Breast epithelium (tissue), 4 donors: ENCODE measurements at places on chromosomes 12 and 14.

GRCh38 chr14:32085845-32086383, 8.8 kb downstream of the ARHGAP5 start:
- no peak for DNase-seq

- no peak for DNase-seq
Measured at GRCh38 chr12:90854136-90854689, 100.8 kb downstream of the CCER1 start.

DNA sequence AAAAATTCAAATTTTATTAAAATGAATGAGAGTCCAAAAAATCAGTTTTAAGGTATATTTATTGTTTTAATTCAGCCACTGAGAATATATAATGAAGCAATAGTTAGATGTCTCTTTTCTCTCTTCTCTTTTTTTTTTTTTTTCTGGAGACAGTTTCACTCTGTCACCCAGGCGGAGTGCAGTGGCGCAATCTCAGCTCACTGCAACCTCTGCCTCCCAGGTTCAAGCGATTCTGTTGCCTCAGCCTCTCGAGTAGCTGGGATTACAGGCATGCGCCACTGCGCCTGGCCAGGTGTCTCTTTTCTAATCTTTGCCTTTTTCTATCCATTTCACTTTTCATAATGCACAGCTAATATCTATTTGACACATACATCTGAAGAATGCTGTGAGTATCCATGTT, 307.1 kb upstream of the RGS6 start:
- no peak for DNase-seq

DNA sequence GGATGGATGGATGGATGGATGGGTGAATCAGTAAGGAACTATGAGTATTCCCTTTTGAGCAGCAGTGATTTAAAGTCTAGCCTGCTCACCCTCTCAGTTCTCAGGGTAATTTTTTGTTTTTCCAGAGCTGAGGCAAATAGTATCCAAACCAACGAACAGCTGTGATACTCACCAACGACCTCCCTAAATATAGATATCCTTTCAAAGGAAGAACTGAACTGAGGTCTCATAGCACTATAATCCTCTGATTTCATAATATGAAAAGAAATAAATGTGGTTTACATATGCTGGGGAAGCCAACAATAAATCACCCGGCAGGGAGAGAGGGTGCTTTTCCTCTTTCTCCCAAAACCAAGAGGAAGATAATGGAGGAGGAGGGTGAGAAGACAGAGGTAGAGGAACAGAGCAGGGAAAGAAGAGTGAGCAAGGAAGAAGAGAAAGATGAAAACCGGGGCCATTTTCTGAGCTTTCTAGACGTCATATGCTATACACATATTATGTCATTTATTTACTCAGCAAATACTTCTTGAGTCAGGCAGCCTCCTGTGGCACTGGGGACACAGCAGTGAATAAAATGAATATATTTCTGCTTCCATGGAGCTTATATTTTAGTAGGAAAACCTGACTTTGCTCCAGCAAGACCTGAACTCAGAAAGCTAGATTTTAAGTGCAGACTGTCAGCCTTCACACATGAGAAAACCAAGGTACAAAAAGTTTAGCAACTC, 710.7 kb upstream of the TBX3 start:
- DNase-seq, result no peak

DNA sequence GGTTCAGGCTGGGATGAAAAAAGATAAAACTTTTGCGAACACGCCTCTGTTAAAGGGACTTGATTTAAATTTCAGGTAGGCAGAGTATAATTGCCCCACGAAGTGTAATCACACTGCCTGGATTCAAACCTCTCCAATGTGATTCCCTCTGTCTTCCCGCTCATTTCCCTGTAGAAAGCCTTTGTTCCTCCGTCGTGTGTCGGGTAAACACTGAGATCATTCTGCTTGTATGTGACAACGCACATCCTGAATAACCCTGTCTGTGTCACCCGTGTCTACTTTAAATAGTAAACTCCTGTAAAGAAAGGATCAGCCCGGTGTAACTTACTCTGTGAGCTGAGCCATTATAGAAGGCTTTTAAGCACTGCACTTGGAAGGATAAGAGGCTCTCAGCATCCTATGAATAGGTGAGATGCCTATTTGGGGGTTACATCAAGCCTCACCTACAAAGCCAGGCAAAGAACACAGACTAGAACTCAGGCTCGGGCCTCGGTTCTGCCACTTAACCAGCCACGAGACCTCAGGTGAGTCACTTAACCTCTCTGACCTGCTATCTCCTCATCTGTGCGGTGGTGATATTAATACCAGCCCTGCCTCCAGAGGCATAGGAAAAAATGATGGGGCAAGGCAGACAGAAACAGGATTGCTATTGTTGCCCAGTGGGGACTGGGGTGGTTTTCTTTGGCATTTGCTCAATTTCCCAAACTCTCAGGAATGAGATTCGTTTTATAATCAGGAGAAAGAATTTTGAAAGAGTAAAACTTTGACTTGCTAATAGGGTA, 74.2 kb downstream of the RBM19 start:
- DNase-seq, result no peak

- no peak for DNase-seq
Measured at GRCh38 chr12:124862768-124863415, 772 bp downstream of the SCARB1 start.

GRCh38 chr14:90308561-90308960, 23.2 kb downstream of the NRDE2 start:
- no peak for DNase-seq

DNA sequence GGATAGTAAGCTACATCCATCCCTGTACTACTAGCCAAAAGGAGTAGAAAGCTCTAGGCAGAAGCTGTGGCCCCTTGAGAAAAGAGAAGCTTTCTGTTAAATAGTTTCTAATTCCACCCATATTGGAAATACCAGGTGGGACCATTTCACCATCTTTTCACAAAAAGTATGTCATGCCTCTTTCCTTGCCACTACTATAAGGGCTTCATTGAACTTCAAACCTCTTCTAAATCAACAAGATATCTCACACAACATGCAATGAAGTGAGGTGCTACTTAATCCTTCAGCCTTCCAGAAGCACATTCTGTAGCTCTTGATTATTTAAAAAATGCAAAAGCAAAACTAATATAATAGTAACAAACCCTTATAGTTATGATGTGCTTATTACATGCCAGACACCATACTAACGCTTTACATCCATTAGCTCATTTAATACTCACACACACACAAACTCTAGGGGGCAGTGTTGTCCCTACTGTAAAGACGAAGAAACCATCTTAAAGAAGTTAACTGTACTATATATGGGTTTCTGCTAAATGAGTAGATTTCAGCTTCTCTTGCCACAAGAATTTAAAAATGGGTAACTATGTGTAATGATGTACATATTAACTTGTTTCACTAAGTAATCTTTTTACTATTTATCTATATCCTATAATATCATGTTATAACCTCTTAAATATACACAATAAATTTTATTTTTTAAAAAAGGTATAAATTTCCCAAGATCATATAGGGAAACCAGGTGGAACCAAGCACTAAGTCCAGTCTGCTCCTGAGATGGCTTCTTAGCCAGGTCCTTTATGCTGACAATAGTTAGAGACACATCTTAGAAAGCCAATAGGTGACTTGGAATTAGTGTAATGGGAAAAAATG, 124.4 kb downstream of the RPS29 start:
- no peak for DNase-seq

GRCh38 chr12:269191-269590, 6.6 kb upstream of the SLC6A13 start:
- no peak for DNase-seq

DNA sequence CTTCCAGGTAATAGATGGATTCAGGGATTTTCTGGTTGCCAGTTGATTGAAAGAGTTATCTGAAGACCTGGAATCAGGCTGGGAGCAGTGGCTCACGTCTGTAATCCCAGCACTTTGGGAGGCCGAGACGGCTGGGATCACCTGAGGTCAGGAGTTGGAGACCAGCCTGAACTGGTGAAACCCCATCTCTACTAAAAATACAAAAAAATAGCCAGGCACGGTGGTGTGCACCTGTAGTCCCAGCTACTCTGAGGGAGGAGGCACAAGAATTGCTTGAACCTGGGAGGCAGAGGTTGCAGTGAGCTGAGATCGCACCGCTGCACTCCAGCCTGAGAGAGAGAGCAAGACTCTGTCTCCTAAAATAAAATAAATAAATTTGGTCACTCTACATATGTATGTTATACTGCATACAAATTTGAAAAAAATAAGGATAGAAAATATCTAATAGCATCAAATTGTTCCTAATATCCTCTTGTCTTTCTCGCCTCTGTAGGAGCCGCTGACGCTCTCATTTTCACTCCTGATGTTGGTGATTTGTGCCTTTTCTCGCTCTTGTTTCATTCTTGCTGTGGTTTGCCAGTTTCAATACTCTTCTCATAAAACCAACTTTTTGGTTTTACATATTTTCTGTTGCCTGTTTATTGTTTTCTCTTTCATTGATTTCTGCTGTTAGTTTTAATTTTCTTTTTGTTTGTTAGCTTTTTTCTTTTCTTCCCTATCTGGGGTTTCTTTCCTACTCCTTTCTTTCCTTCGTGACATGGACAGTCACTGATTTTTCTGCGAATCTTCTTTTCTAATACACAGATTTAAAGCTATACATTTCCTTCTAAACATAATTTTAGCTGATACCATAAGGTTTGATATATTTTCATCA, 23.8 kb upstream of the PLD4 start:
- no peak for DNase-seq

GRCh38 chr12:100554608-100555077, 18.8 kb upstream of the GAS2L3 start:
- DNase-seq, result no peak

GRCh38 chr12:129394177-129394825, 509.5 kb downstream of the TMEM132D start:
- no peak for DNase-seq

GRCh38 chr12:24840046-24840800, 108.7 kb downstream of the BCAT1 start:
- DNase-seq, result no peak

DNA sequence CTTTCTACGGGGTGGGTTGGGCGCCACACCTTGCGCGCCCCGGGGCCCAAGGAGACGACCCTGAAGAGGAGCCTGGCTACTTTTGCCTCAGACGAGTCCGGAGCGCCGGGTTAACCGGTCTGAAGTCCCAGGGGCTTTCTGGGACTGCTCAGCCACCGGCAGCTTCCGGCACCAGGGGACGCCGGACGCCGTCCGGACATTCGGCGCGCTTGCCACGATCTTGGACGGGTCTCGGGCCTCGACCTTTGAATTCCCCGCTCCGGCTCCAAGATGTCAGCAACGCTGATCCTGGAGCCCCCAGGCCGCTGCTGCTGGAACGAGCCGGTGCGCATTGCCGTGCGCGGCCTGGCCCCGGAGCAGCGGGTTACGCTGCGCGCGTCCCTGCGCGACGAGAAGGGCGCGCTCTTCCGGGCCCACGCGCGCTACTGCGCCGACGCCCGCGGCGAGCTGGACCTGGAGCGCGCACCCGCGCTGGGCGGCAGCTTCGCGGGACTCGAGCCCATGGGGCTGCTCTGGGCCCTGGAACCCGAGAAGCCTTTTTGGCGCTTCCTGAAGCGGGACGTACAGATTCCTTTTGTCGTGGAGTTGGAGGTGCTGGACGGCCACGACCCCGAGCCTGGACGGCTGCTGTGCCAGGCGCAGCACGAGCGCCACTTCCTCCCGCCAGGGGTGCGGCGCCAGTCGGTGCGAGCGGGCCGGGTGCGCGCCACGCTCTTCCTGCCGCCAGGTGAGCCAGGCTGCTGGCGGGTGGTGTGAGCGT, at the start of gene ACOT4:
ACOT4 (plus strand) TSS at position 184 of the 760 bp plus-strand sequence; CDS start at position 271, 87 bp downstream.
- DNase-seq, result no peak

GRCh38 chr12:53480491-53481442, 18.5 kb downstream of the MAP3K12 start:
- DNase-seq, result no peak

- no peak for DNase-seq
Measured at GRCh38 chr12:68832504-68832867, 24.5 kb downstream of the MDM2 start.

- no peak for DNase-seq
Measured at GRCh38 chr14:70245026-70245425, 56.3 kb upstream of the SLC8A3 start.

GRCh38 chr14:61347826-61348443, 26.6 kb downstream of the PRKCH start:
- no peak for DNase-seq

DNA sequence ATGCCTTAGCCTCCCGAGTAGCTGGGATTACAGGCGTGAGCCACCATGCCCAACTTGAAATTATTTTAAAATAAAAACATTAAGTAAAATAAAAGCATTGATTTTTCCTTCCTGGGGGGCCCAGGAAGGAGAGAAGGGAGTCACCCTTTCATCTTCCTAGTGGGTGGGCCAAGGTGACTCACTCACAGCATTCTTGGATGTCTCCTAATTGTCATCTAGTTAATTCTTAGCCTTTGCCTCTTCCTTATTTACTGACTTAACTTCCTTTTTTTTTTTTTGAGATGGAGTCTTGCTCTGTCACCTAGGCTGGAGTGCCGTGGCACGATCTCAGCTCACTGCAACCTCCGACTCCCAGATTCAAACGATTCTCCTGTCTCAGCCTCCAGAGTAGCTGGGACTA, 29.2 kb downstream of the TMEM120B start:
- DNase-seq, result no peak

- no peak for DNase-seq
Measured at GRCh38 chr12:20494851-20495250, 126.5 kb downstream of the PDE3A start.

GRCh38 chr14:49851813-49852212, 775 bp downstream of the NEMF start:
- DNase-seq, result no peak

- no peak for DNase-seq
Measured at GRCh38 chr14:101557811-101558738, 3.2 kb upstream of the DIO3 start.

GRCh38 chr12:108511633-108512540, 3.2 kb upstream of the FICD start:
- DNase-seq, result peak; percentile 70

- no peak for DNase-seq
Measured at GRCh38 chr14:103765526-103765925, 49.9 kb downstream of the ZFYVE21 start.

DNA sequence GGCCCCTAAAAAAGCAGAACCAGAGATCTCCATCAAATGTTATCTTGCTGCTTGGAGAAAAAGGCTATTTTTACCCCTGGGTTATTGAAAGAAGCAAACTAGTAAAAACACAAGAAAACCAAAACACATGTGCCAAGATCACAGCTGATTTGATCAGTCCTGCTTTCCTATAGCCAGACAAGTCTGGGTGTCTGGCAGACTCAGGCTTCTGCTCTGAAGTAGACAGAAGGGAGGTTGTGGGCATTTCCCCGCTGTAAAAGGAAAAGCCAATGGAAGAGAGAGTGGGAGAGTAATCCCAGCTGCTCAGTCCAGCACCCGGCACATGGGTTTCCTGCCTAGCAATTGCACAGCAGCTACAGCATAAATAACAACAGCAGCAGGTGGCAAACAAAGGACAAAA, 177.9 kb downstream of the PHLDA1 start:
- no peak for DNase-seq

- no peak for DNase-seq
Measured at GRCh38 chr14:88348546-88348945, 25.5 kb upstream of the KCNK10 start.

- no peak for DNase-seq
Measured at GRCh38 chr14:54672688-54673087, 105.8 kb downstream of the SAMD4A start.

DNA sequence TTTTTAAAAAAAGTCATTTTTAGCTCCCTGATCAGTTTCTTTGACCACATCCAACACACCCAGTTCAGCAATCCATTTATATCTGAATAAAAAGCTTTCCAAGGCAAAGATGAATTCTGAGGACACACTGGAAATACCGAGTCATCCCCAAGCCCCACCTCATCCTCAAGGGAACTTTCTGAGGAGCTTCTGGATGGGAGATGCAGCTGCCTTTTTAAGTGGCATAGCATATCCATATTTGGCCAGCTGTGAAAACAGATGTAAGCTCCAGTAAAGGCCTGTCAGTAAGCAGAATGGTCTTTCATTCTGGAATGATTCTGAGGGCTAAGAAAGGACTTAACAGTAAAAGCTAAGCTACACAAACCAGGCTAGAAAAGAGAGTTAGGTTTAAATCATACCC, 18.4 kb downstream of the ZFYVE1 start:
- DNase-seq, result no peak
